Mesendoderm (in vitro differentiated cells): ENCODE measurements at places on chromosomes 13 and 19.

DNA sequence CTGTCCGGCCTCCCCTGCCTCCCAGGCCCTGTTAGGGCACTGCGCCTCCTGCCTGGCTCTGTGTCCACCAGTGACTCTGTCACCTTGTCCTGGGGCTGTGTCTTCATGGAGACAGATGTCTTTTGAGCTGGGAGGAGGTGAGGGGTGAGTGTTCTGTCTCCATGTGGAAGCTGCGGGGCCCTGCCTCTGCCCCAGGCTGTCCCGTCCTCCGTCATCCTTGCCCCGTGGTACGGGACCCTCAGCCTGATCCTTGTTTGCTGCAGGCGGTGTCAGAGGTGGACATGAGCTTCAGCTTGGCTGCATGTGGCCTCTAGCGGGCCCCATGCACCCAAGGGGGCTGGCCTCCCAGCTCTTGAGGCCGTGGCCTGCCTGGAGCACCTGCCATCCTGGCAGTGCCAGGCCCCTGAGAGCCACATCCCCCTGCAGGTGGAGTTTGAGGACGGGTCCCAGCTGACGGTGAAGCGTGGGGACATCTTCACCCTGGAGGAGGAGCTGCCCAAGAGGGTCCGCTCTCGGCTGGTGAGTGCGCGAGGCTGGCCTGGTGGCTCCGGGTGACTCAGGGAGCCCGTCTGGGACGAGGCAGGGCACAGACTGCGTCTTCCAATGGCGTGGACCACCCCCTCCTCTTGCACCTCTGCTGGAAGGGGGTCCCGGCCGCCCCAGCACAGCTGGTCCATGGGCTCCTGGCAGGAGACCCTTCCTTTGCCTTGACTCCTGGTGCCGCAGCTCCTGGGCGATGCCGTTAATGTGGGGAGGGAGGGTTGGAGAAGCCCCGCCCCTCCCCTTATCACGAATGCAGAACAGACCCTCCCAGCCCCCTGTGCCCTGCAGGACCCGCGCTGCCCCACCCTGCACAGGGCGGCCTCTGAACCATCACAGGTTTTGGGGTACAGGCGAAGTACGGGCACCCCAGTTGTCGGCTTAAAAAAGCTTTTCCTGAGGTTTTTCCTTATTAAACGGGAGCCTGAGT lies 181.3 kb downstream of the KDM4B start:
- H3K27ac ChIP-seq, result no peak overlapping the region
- H3K36me3 ChIP-seq, result no peaks in the 10 kb centered on the region
- DNase-seq, result no peak
- no peaks in the 10 kb centered on the region for H3K27me3 ChIP-seq

DNA sequence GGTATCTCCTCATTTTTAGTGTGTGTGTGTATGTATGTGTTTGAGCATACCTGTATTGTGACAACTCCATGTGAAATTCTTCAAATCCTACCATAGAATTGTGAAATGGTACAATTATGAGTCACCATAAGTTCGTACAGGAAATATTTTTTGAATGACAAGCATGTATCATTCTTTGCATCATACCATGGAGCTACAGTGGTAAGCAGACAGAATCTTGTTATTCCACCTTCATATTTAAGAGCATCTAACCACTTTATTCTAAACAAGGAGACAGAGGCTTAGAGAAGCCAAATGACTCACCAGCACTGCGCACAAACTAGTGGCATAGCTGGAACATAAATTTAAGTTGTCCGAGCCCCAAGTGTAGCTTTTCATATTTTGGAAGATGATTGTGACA lies 4.5 kb upstream of the EPSTI1 start:
- no peaks in the 10 kb centered on the region for H3K27me3 ChIP-seq
- H3K4me3 ChIP-seq, result no peak overlapping the region
- H3K36me3 ChIP-seq, result no peaks in the 10 kb centered on the region
- H3K4me1 ChIP-seq, result peaks cover 5% of the 10 kb centered on the region
- H3K27ac ChIP-seq, result no peak overlapping the region
- DNase-seq, result no peak

DNA sequence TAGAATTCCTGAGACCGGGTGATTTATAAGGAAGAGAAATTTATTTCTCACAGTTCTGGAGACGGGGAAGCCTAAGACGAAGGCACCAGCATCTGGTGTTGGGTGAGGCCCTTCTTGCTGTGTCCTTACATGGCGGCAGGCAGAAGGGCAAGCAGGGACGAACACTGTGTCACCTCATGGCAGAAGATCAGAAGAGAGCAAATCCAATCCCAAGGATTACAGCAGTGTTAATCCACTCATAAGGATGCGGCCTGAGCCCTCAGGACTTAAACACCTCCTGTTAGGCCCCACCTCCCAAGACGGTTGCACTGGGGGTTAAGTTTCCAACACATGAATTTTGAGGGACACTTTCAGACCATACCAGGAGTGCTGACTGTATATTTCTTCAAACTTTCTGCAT lies 6.7 kb upstream of the FBL start:
- DNase-seq, result no peak
- H3K4me3 ChIP-seq, result no peak overlapping the region
- H3K27ac ChIP-seq, result no peak overlapping the region

DNA sequence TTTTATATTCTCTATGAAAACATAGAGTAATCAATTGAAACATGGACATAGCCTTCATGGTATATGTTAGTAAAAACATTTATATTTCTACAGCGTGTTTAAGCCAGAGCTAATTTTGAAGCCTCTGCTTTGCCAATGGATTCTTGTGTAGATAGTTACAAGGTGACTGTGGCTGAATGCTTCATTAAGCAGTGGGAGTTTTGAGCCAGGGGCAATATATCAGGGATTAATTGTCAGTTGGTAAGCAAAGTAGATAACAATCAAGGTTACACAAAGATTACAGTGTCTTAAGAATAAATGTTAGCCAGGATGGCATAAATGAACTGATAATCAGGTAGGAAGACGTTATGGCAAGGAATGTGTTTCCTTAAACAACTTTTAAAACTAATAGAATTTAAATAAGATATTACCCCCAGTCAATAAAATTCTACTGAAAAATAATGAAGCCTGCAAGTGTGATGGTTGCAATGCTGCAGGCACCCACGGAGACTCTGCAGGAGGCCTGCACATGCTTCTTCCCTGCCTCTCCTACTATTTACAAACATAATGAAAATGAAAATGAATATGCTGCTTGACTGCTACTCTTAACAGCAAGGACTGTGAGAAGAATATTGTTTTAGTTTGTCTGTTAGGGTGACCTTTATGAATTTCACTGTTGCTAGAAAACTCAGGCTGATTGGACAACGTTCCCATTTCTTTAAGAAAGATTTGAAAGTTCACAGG lies 588.5 kb downstream of the GPC5 start:
- H3K36me3 ChIP-seq, result no peaks in the 10 kb centered on the region
- H3K27ac ChIP-seq, result no peak overlapping the region
- no peaks in the 10 kb centered on the region for H3K4me1 ChIP-seq
- DNase-seq, result peak; percentile 8
- no peak overlapping the region for H3K4me3 ChIP-seq

DNA sequence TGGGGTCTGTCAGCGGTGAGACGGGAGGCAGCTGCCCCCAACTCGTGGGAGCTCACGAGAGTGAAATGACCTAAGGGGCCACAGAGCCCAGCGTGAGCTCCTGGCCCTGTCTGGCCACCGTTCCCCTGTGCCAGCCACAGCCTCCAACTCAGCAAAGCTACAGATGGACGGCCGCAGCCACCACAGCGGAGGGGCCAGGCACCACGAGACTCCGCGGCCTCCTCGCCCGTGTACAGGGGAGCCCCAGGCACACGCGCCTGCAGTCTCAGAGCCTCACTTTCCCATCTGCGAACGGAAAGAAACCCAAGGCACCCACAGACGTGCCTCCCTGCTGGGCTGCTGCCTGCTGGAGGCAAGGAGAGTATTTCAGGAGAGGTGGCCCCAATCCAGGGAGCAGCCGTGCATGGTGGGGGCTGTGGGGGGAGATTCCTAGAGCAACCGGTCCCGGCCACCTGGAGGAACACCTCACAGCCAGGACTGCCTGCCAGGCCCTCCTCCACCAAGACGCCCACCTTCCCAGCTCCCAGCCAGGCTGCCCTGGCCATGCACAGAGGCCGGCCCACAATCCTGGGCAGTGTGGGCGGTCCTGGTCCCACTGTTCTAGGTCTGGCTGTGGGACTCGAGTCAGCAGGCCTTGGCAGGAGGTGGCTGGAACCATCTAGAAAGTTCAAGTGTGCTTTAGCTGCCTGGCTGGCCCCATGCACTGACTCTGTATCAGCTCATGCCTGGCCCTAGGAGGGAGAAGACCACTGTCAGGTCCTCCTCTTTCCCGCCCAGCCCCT lies 1.9 kb downstream of the MKNK2 start:
- no peaks in the 10 kb centered on the region for H3K27me3 ChIP-seq
- no peak overlapping the region for H3K27ac ChIP-seq
- DNase-seq, result no peak
- H3K36me3 ChIP-seq, result no peaks in the 10 kb centered on the region

GRCh38 chr13:76397413-76397812 lies 488.8 kb downstream of the KCTD12 start:
- no peak overlapping the region for H3K4me3 ChIP-seq
- H3K36me3 ChIP-seq, result no peaks in the 10 kb centered on the region
- no peaks in the 10 kb centered on the region for H3K27me3 ChIP-seq
- no peak for DNase-seq

DNA sequence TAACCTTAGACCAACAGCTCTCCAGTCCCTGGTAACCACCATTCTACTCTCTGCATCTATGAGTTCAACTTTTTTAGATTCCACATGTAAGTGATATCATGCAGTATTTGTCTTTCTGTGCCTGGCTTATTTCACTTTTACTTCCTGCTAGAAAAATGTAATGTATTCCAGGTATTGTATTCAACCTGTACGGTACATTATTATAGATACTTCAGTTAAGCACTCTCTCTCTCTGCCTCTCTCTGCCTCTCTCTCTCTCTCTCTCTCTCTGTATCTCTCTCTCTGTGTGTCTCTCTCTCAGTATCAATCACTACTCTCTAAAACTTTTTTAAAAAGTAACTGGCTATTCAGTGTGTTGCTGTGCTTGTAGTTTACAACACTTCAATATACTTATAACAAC lies 8.4 kb downstream of the DACH1 start:
- no peaks in the 10 kb centered on the region for H3K27me3 ChIP-seq
- H3K4me3 ChIP-seq, result no peak overlapping the region
- H3K36me3 ChIP-seq, result no peaks in the 10 kb centered on the region
- no peaks in the 10 kb centered on the region for H3K4me1 ChIP-seq

- no peak for DNase-seq
- H3K36me3 ChIP-seq, result no peaks in the 10 kb centered on the region
- H3K27ac ChIP-seq, result no peak overlapping the region
- H3K4me1 ChIP-seq, result peaks cover 2% of the 10 kb centered on the region
- H3K27me3 ChIP-seq, result no peaks in the 10 kb centered on the region
- no peak overlapping the region for H3K4me3 ChIP-seq
These were observed 23.3 kb upstream of the KCTD4 start for GRCh38 chr13:45224176-45224575.

DNA sequence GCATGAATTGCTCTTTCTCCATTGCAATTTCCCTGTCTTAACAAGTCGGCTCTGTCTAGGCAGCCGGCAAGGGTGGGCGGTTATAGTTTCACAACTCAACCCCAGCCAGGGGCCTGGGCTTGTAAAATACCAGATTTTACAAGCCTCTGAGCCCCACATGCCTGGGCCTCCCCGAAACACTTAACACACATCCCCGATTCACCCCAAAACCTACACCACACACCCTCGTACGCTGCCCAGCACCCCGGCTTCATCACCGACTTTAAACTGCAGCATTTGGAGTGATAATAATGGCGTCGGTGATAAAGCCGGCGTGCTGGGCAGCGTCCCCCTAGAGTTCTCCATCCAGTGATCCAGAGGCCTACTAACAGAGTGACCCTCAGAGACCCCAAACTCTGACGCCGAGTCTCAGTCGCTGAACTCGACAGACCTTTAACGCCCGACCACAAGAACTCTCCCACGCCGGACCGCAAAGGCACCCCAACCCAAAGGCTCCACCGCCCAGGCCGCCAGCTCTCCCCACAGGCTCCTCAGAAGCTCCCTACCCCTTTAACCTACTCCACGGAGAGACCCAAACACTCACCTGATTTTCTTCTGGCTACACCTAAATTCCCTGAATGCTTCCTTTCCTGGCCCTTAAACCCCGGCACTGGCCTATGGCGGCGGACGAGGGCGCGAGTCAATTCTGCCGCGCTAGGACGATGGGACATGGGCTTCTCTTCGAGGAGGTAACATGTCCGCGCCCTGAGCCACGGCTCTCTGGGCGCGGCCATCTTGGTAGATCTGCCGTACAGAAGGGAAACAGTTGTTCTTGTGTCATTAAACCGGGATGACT lies at the start of gene ZNF649:
Gene ZNF649 (minus strand): TSS at position 687 of the 835 bp plus-strand sequence. CDS start 4,910 bp downstream, outside the sequence.
- H3K27me3 ChIP-seq, result no peaks in the 10 kb centered on the region
- H3K4me3 ChIP-seq, result peak within 1 kb of the TSS; percentile 99
- H3K27ac ChIP-seq, result peak within 1 kb of the TSS; percentile 81
- H3K4me1 ChIP-seq, result no peaks in the 10 kb centered on the region
- peaks cover 7% of the 10 kb centered on the region for H3K36me3 ChIP-seq
